ENCODE measurements at places on chromosomes 1 and 21.

- DNase-seq: no peak
Observed at GRCh38 chr1:6612641-6613360, 730 bp upstream of the PHF13 start.

GRCh38 chr1:58898739-58899586 lies 115.1 kb upstream of the JUN start:
- DNase-seq: no peak

- no peak for DNase-seq
Observed at GRCh38 chr1:24409535-24409934, 4.0 kb downstream of the STPG1 start.

DNA sequence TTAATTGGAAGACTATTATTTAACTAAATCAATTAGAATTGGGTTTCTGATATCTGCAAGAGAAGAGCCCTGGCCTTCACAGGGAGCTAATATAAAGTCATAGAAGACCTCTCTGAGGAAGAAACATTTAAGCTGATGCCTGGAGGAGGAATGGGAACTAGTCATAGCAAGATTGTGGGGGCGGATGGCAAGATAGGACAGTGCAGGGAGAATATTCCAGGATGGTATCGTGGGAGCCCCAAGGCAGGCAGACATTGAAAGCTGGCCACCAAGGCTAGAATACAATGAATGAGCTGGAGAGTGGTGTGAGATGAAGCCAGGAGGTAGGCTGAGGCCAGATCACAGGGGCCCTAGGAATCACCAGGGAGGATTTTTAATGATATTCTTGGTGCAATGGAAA lies 20.8 kb upstream of the MYSM1 start:
- DNase-seq: no peak

DNA sequence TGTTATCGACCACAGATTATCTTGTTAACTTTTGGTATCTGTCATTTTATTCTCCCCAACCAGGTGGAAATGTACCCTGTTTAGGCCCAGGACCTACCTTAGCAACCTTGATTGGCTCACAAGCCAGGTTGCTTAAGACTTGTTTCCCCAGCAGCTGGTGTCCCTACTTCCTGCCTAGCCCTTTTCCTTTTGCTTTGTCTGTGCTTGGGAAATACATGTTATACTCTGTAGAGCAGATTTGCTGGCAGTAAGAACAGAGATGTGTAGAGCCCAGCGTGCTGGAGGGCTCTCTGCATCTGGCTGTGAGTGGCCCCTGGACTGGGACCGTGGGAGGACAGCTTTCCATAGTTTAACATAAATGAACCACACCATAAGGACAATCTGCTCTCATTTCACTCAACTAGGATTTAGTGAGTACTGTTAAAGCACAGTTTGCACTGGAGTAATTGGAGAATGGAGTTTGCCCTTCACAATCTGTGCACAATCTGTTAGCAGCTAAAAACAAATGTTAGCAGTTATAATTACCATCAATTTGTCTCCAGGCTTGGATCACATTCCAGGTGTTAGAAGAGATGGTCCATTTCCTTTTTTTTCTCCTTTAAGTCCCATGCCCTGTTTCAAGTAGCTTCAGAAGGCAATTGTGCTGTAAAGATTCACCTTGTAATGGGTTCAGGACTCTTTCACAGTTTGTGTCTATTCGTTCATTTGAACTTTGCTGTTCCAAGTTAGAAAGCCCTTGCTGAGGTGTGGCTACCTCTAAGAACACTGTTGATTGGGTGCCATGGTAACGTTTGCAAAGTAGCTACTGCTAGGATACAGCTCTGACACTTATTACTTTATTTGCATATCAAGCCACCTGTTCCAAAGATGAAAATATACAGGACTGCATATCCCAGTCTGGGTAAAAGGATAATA lies at the start of gene APOBEC4:
APOBEC4 (minus strand) TSS at position 770 of the 915 bp plus-strand sequence. CDS start 4,535 bp downstream, outside the sequence.
- no peak for DNase-seq

GRCh38 chr1:224831501-224831900 lies 98.0 kb upstream of the DNAH14 start:
- no peak for DNase-seq

DNA sequence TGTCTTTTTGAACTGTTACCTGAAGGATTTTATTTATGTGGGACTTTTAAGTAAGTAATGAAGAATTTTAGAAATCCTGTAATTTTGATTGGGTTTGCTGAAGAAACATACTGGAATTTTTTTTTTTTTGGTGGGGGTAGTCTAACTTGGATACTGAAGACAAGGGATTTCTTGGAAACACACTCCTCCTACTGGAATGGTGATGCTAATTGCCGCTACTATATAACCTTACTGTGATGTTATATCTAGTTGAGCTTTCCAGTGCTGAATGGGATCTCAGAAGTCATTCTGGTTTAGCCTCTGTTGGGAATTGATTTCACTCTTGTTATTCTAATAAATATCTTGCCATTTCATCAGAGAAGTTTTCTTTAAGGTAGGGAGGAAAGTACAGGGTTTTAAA lies 8.4 kb downstream of the PPP2R5A start:
- no peak for DNase-seq

GRCh38 chr1:220962031-220962751 lies 82.9 kb downstream of the HLX start:
- DNase-seq: no peak

GRCh38 chr1:193538003-193538354 lies 351.6 kb upstream of the B3GALT2 start:
- no peak for DNase-seq

DNA sequence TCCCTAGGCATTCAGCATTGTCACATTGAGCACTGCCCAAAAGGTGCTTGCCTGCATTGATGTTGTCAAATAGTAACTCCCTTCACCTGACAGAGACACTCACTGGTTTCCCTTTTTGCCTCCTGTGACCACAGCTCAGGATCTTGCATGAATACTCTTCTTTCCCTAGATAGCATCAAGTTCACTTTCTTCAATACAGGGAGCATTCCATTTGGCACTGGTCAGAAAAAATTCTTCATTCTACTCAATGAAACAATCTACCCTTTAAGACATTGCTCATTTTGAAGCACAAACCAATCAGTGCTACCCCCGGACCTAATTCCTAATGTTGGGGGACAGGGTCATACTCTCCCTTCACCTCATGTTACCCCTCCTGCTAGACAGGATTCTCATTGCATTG lies 319.0 kb upstream of the SNX7 start:
- no peak for DNase-seq

DNA sequence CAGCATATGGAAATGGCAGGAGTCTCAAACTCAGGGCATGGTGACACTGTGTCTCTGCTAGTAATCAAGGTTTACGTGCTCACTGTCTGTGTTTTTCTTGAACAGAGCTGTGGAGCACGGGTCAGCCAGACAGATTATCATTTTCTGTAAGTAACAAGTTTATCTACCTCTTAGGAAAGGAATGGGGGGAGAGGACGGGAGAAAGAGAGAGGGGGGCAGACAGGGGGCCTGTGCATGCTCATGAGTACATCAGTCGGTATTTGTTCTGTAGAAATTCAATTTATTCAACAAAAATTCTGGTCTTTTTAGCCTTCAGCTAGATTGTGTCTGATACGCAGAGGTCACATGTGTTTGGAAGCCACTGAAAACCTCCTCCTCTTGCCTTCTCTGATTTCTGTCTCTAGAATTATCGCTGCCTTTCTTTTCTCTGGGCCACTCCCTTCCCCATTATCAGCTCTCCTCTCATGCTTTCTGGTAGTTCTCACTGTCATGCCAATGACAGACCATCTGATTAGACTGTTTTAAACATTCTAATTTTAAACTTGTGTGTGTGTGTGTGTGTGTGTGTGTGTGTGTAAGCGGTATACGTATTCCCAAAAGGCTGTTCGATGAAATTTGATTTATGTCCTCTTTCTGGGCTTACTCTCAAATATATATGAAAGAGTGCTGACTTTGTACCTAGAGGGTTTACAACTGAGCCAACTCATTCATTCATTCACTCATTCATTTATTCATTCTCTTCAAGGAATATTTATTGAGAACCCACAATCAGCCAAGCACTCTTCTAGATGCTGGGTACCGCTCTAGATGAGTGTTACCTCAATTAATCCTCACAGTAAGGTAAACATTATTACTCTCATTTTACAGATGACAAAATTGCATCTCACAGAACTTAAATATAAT lies 636.9 kb downstream of the KIF26B start:
- DNase-seq: no peak

DNA sequence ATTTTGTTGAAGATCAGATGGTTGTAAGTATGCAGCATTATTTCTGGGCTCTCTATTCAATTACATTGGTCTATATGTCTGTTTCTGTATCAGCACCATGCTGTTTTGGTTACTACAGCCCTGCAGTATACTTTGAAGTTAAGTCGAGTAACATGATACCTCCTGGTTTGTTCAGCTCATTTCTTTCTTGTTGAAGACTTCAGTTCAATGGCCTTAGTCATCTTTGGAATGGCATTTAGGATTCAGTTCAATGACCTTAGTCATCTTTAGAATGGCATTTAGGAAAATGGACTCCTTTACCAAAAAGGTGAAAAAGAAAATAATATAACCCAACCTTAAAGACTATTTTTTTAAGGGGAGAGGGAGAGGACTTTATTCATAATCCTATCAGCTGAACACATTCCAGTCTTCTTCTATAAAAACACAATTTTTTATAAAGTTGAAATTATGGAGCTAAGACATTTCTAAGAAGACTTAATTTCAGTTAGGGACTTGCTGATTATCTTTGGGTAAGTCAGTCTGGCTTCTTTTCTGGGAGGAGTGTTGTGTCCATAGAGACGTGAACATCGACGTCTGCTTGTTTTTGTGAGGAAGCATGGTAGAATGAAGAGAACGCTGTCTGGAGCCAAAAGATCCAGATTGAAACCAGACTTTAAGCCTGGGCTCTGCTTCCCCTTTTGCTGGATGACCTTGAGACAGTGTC lies 48.3 kb downstream of the DDR2 start:
- no peak for DNase-seq

DNA sequence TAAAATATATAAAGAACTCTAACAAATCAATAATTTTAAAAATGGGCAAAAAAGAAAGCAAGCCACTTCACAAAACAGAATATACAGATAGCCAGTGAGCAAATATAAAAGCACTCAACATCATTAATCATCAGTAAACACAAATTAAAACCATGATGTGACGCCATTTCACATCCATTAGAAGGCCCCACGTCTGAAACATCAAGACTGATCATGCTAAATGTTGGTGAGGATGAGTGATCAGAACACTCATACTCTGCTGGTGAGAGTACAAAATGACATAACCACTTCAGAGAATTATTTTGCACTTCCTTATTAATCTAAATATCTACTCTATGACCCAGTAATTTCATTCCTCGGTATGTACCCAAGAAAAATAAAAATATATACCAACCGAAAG lies 512.2 kb upstream of the NR5A2 start:
- no peak for DNase-seq

GRCh38 chr1:19033515-19033839 lies 77.0 kb upstream of the IFFO2 start:
- DNase-seq: no peak

DNA sequence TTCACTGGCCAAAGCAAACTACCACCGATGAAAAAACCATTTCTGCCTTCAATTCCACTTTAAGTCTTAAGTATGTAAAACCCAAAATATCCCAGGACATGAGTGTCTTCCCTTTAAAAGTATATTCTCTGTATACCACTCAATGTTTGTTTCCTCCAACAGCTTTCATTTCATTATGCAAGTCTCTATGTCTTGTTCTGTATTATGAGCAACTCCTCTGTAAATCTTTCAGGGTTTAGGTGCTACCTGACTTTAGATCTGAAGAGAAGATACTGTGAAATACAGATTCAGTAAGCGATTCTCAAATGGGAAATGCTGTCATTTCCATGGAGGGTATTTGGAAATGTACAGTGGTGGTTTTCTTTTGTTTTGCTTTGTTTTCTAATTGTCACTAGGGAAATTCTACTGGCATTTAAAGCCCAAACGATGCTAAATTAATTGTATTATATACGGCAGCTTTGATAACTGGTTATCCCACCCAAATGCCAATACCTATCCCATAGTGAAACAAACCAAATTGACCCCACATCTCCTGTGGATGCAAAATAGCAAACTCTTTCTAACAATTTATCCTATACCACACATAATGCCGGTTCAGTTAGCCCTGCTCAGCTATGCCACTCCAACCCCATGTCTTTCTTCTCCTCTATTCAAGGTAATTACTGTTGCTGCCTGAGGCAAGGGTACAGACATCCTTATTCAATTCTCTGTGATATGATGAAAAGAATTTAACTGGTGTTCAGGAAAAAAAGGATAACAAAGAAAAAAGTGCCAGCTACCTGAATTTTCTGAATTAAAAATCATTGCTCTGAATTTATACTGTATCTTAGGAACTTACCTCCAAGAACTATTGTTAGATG lies 182.8 kb downstream of the EIF4G3 start:
- DNase-seq: no peak

DNA sequence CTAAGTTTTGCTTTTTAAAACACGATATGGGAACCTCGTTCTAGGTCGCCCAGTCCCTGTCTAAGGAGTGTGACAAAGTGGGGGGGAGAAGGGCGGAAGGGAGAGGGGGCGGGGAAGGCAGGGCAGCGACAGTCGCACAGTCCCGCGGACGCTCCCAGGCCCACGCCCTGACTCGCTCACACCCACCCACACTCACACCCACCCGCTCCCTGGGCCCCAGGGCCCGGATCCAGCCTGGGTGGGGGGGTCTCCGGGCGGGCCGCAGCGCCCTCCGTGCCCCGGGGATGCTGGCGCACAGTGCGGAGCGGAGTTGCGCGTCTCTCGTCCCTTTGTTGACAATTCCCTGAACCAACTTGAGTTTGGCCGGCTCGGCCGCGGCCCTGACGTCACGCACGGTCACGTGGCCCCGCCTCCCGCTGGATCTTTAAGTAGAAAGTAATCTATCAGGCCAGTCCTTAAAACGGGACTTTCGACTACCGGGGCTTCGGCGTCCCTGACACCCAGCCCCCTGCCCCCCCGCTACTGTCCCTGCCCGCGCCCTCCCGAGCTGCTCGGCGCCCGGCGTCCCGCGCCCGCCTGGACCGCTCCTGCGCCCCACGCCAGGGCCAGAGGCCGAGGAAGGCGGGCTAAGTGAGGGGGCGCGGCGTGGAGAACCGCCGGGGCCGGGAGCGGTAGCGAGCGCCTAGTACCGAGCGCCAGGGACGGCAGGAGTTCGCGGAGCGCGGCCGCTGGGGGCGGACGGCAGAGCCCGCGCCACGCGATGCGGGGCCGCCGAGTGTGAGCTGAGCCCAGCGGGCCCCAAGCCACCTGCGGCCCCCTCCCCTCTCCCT lies at the start of gene FOXD3:
FOXD3 (plus strand) TSS at position 454 of the 830 bp plus-strand sequence. CDS start 492 bp downstream, outside the sequence.
- no peak for DNase-seq

- no peak for DNase-seq
Observed at GRCh38 chr1:149934356-149934755, 2.3 kb downstream of the MTMR11 start.

- DNase-seq: no peak
Observed at GRCh38 chr1:112320058-112320457, 76.0 kb upstream of the CTTNBP2NL start.

GRCh38 chr1:23198373-23198772 lies 18.9 kb downstream of the HTR1D start:
- no peak for DNase-seq

GRCh38 chr1:21342961-21343838 lies 52.9 kb upstream of the ECE1 start:
- no peak for DNase-seq

- DNase-seq: no peak
Observed at GRCh38 chr1:10962483-10962882, 50.0 kb upstream of the TARDBP start.

DNA sequence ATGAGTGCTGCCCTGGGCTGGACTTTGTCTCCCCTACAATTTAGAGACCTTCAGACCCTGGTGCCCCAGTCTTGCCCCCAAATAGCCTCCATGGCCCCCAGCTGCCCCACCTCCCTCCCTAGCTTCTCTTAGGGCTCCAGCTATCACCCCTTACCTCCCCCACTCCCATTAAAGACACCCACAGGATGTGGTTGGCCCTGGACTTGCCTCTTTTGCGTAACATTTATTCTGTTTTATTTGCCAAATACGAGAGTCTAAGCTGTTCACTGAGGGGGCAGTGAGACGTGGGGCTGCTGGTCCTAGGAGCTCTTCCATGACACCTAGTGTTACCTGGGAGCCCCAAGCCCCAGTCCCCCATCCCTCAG lies 4.5 kb downstream of the ZC3H12A start:
- DNase-seq: no peak
